ENCODE measurements at places on chromosomes 5 and 9.

GRCh38 chr5:67066815-67067214 lies 129.8 kb downstream of the CD180 start:
- DNase-seq, result no peak

- DNase-seq, result no peak
Observed at GRCh38 chr5:2901511-2901910, 150.0 kb upstream of the IRX2 start.

- no peak for DNase-seq
Observed at GRCh38 chr9:101716629-101717028, 21.8 kb downstream of the GRIN3A start.

GRCh38 chr9:124349675-124350493 lies 65.4 kb downstream of the PSMB7 start:
- no peak for DNase-seq

- DNase-seq, result no peak
Observed at GRCh38 chr5:134555890-134556311, 30.4 kb downstream of the JADE2 start.

DNA sequence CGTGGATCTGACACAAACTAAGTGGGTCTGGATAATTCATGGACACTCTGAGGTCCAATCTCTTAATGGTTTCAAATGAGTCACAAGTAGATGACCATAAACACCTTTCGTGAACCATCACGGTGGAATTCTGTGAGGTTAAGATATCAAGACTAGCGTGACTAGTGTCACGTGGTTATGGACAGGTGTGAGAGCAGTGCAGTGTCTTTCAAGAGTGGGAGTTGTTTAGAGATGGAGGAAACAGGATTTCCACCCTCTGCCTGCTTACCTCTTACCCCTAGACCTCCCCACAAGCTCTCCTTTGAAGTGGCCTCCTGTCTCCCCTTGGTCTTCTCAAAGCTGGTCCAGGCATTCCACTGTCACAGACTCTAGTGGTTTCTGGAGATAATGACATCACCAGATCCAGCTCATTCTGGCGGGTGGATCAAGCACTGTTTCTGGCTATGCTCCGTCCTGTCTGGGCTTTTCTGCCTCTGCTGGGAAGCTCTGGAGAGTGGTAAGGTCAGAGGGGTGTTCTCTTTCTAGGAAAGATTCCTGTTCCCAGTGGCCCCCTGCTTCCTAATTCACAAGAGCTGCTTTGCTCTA lies 20.0 kb upstream of the ZNF782 start:
- DNase-seq, result no peak

DNA sequence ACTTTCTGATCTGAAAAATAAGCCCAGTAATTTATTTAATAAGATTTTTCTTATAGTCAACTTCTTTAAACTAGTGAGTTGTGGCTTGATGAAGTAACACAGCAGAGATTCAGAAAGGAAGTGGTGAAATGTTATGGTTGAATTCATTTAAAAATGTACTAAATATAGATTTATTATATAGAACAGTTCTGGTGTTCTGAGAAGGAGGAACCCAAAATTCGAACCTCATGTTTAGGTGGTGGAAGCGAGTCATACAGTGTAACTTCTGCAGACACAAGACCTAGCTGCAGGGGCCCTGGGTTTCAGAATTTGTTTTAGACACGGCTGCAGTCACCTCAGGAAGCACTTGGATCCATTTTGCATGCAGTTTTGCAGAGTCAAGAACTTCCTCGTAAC lies 188.2 kb downstream of the TRIO start:
- no peak for DNase-seq

DNA sequence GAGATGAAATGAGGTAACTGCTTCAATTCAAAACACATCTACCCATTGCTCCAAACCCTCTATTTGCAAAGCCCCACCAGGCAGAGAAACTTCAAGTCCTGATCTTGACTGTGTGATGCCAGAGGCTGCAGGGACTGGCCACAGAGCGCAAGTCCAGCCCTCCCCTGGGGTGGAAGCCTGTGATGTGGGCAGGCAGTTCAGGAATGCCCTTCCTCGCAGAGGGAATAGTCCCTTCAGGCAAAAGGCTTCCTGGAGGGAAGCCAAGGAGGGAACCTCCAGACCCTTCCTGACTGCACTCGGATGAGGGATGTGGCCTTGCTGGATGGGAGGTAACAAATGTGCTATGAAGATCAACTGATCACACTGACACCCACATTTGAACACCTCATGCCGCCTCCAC lies 131.2 kb downstream of the SLIT3 start:
- DNase-seq, result no peak

GRCh38 chr5:143076377-143076776 lies 306.2 kb downstream of the ARHGAP26 start:
- DNase-seq, result no peak

DNA sequence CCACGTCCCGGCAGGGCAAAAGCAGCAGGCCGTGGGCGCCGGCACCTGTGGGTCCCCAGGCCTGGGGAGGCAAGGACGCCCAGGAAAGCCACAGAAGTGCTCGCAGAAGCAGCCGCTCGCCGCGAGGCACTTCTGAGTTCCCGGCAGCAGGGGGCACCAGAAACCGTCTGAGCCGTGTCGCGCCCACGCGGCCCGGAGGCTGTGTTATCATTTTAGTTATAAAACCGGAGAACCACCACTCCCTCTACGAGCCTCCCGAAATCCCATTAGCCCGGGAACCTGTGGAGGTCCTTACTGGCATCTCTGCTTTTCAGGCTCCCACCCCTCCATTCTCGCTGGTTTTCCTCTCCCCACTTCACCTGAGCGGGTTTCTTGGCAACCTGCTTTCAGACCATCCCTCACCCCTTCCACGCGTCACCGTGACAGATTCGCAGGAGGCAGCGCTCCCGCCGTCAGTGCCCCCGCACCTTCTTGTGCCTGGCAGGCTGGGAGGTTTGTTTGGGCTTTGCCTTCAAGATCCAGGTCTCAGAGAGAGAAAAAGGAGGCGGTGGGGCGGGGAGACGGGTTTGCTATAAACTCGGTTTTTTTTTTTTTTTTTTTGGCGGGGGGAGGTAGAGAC lies 2.3 kb downstream of the GDNF start:
- DNase-seq, result no peak

- no peak for DNase-seq
Observed at GRCh38 chr5:80181618-80182211, 74.1 kb downstream of the SERINC5 start.

DNA sequence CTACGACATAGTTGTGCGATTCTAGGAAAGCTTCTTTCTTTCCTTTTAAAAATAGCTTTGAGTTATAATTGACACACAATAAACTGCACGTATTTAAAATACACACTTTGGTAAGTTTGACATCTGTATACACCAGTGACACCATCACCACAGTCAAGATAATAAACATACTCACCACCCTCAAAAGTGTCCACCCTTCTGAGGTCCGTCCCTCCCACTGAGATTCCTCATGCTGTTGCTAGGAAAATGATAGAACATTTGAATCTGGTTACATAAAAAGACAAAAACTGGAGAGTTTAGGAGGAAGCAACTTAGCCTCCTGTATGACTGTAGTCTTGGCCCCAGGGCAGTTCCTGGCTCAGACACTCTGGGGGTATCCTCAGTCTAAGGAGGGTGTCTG lies 17.2 kb downstream of the S100Z start:
- DNase-seq, result no peak

DNA sequence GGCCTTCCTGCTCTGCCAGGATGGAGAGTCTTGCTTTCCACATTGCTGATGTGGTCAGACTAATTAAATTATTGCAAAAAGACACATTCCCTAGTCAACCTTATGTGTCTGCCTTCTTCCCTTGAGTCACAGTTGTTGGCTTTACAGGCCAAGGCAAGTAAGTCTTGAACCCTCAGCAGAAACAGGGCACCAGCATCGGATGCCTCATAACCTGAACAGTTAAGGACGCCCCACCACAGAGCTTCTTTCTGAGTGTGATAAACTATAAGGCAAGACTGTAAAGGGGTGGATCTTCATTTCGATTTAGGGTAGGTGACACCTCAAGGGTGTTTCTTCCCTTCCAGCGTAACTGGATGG lies 670 bp upstream of the KIF2A start:
- no peak for DNase-seq

GRCh38 chr5:164027738-164028137 lies 522.3 kb downstream of the MAT2B start:
- no peak for DNase-seq

- no peak for DNase-seq
Observed at GRCh38 chr5:175216991-175217390, 227.0 kb downstream of the DRD1 start.

DNA sequence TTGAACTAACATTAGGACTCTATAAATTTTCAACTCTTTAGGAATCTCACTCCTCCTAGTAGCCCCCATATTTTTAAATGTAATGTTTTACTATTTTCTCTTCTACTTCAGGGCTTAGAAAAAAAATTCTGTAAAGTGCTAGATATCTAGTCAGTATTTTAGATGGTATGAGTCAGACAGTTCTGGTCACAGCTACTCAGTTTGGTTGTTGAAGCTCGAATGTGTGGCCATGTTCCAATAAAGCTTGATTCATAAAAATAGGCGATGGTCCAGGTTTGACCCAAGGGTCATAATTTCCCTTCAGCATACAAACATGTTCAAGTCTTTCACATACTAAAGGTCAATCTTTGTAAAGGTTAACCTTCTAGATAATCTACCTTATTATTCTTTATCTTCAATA lies 566.0 kb upstream of the CDH18 start:
- peak; percentile 9 for DNase-seq

- DNase-seq, result no peak
Observed at GRCh38 chr5:128146671-128147070, 63.1 kb downstream of the SLC12A2 start.

DNA sequence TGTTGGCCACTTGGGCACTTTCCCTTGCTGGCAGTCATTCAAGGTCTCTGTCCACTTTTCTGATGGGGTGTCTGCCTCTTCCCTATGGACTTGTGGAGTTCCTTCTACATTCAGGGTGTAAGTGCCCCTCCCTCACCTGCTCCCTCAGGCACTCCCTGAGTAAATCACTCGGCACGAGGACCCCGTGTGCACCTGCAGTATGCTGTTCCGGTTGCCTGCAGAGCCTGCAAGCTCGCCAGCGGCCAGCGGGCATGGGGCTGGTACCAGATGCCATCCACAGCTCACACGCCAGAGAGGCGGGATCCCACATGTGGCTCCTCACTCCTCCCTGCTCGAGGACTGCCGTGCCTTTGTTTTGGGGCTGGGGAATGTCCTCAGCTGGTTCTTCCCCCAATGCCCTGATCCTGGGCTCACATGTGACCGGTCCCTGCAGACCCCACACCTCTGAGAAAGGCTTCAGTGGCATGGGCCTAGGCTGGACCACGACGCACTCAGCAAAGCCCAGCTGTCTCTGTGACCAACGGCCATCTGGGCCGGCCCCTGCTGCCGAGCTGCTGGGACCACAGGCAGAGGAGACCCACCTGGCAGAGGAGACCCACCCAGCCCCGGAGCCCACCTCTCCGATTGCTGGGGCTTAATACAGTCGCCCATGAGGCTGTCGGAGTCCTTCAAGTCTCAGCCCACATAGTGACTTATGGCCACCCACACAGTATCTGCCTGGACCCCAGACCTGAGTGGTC lies 46.1 kb upstream of the CLPTM1L start:
- DNase-seq, result no peak

DNA sequence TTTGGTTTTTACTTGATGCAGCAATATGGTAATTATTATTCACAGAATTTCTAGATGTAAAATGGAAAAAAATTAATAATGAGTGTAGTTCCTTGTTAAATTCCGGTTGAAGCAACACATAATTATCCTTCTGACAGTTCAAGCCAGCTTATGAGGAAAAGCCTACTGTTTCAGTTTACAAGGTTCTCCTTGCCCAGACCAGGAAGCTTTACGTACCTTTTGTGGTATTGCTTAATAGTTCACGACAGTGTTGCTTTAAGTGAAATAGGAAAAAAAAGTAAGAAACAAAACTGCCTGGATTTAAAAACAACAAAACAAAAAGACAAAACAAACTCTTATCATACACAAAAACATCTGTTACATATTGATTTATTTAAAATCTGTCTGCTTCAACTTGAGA lies 547.3 kb upstream of the C9orf72 start:
- no peak for DNase-seq

DNA sequence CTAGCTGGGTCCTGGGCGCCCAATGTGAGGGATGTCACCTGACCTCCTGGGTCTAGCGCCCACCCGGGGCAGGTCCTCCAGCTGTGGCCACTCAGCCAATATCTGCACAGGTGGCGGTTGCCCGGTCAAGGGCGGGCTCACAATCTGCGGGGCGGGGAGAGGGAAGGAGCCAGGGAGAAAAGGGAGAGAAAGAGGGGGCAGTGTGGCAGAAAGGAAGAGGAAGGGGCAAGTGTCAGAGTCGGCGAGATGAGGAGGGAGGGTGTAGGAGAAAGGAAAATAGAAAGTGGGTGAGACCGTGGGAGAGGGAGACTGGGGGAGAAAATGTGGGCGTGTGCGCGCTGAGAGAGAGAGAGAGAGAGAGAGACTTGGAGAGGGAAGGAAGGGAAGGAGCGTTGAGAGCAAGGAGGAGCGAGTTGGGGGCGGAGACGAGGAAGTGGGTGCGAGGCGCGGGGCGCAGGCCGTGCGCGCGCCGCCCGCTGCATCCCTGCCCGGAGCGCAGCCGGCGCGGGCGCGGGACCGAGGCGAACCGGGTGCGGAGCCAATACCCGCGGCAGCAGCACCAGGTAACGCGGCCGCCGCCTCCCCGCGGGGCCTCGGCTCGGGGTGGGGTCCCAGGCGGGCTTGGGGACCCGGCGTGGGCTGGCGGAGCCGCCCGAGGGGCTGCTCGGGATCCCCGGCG lies at the start of gene HRH2:
HRH2 (plus strand) TSS at position 479 of the 679 bp plus-strand sequence. CDS start 25,163 bp downstream, outside the sequence.
- DNase-seq, result no peak

DNA sequence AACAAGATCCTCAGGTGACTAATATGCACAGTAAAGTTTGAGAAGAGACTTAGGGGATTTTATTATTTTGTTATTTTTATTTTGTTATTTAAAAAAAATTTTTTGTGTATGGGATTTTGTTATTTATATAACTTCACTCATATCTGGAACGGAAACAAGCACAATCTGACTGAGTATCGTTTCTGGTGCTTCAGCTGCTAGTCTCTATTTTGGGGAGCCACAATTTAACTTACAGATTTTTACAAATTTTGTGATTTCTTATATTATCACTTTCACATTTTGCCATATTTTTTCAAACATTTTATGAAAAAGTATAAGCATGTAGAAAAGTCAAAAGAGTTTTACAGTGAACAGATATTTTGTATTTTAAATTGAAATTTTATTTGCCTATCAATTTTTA lies 208.7 kb downstream of the CCDC171 start:
- no peak for DNase-seq

DNA sequence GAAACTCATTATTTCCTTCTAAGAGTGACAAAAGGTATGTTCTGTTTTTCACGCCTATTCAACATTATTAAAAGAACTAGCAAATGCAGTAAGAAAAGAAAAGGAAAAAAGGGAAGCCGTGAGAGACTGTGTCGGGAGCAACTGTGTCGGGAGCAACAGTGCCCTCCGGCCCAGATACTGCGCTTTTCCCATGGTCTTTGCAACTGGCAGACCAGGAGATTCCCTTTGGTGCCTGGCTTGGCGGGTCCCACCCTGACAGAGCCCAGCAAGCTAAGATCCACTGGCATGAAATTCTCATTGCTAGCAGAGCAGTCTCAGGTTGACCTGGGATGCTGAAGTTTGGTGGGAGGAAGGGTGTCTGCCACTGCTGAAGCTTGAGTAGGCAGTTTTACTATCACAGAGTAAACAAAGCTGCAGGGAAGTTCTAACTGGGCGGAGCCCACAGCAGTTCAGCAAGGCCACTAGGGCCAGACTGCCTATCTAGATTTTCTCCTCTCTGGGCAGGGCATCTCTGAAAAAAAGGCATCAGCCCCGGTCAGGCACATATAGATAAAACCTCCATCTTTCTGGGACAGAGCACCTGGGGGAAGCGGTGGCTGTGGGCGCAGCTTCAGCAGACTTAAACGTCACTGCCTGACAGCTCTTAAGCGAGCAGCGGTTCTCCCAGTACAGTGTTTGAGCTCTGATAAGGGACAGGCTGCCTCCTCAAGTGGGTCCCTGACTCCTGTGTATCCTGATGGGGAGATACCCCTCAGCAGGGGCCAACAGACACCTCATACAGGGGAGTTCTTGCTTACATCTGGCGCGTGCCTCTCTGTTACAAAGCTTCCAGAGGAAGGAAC lies 1237.4 kb upstream of the CDH18 start:
- DNase-seq, result no peak
